ENCODE measurements at places on chromosomes 6 and 20. TPM values are rescaled to one million over a fixed set of nuclear protein-coding genes. Genes with fewer than 3 reads are reported as not detected.

GRCh38 chr6:73050706-73051105 is 174.6 kb downstream of the KHDC1L start:
- no peak for DNase-seq

- DNase-seq = no peak
These were observed 28.8 kb upstream of the SYNJ2 start for GRCh38 chr6:157952861-157953351.

GRCh38 chr6:150685860-150686259 is 86.2 kb downstream of the PLEKHG1 start:
- DNase-seq = no peak

DNA sequence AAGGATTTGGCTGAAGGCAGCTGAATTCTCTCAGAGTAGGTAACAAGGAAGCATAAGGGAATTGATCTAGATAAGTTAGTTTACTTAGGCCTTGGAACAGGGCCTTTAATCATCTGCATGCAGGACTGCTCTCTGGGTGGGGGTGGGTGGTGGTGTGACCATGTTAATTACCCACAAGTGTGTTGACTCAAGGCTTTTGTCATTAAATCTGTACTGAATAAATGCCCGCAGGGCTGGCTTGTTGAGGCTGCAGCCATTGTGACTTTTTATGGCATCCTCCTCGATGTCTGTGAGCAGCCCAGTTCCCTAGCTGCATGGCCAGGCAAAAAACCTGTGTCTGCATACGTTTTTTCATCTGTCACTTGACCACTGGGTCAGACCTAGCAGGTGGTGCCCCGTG is 63.5 kb upstream of the ASCC3 start:
- DNase-seq = no peak

GRCh38 chr6:163348789-163349680 is 65.5 kb upstream of the QKI start:
- DNase-seq = no peak

GRCh38 chr6:134882426-134883038 is 67.4 kb downstream of the ALDH8A1 start:
- peak; percentile 68 for DNase-seq

DNA sequence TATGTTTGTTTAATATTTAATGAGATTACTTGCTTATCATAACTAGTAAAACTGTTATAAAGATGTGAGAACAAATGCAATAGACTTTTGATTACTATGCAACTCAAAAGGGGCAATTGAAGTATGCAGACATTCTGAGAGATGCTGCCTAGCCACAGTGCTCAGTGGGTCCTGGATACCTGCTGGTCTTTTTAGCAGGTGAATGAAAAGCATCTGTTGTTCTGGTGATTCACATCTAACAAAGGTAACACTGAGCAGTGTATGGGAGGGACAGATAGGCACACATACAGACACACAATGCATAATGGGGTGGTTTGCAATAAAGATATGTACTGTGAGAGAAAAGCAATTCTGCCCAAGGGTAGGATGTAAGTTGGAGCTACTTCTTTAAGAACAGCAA is 46.9 kb downstream of the OGFRL1 start:
- DNase-seq = no peak

- no peak for DNase-seq
These were observed 64.6 kb downstream of the PLG start for GRCh38 chr6:160766657-160766988.

GRCh38 chr6:150683320-150683719 is 83.6 kb downstream of the PLEKHG1 start:
- peak; percentile 42 for DNase-seq

DNA sequence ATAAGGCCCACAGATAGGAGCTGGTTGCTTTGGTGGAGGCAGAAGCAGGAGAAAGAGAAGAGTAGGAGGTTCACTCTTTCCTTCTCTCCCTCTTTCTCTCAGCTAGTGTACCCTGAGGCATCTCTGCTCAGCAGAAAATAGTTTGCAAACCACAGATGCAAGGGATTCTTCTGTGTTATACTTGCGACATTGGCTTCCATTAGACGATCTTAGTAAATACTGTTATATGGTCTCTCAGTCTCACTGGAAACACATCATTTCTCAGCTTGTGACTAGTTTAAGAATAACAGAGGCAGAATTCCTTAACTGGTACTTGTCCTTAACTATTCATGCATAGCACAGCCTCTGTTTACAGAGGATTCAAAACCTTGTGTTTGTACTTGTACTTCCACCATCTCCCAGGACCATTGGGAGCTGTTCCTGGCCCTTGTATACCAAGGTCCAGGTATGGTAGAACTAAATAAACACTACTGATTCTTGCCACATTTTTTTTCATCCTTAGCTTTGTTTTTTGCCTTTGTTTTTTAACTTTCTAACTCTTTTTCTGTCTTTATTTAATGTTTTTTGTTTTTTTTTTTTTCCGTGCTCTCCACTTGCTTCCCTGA is 218.2 kb downstream of the OTOR start:
- no peak for DNase-seq

DNA sequence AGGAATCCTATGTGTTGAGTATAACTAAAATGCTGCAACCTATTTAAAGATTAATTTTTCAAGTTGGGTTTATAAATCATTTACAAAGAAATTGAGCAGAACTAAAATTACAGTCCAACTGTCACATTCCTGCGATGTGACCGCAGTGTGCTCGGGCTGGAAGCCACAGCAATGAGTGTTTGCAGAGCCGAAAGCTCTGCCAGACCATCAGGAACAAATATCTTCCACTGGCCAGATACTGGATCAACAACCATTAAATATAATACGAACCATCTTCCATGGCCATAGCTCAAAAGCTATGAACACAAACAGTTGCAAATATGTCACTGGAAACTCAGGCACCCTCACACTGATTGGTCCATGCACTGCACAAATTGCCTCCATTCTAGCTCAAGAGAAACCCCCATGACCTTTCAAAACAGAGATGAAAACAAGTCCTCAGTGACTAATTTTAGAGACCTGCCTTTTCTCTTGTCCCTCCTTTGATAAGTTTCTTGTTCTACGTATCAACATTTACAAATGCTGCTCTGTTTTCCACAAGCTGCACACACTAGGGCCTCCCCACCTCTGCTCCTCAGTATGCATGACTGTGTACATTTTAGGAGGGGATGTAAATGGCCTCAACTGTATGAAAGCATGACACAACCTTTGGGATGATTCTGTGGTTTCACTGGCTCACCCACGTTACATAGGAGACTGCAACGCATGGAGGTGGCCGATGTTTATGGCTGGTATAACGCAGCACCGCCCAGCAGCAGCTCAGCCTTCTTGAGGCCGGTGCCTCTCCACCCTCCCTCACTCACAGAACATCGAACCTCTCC is 171.7 kb downstream of the WDR27 start:
- no peak for DNase-seq

GRCh38 chr6:152698692-152699091 is 995 bp downstream of the MYCT1 start:
- no peak for DNase-seq

GRCh38 chr6:146813554-146813953 is 214.8 kb downstream of the ADGB start:
- DNase-seq = no peak

GRCh38 chr20:56347628-56348304 is 11.0 kb upstream of the FAM210B start:
- no peak for DNase-seq

DNA sequence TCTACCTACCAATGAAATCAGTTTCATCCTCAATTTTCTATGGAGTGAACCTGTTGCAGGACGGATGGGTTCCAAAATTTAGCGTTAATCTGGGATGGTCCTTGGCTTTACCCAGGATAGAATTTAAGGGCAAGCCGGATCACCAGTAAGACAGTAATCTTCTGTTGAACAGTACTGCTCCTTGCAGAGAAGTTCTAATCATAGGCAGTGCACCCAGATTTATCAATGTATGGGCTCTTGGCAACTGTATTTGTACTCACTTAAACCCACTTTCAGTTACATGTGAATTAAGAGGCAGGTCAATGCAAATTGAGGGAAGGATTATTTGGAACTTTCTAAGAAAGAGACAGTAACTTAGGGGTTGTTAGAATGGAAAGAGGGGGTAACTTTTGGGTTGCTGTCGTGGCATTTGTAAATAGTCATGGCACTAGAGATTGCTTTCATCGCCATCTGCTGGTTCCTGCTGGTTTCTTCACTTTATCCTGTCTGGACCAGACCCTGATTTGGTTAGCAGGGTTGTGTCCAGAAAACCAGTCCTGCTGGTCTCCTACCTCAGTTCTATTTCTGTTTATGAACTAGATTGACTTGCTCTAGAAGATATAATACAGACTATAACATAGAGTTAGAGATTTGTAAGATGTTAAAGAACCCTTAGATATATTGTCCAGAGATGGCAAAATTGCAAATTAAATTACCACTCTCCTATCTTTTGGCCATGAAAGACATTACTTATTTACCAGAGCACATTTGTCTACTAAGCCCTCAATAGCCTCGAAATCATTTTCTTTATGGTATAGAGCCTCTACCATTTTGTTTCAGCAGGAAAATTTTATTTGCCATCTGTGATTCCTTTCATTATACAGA is 646.3 kb downstream of the UTRN start:
- DNase-seq = no peak

DNA sequence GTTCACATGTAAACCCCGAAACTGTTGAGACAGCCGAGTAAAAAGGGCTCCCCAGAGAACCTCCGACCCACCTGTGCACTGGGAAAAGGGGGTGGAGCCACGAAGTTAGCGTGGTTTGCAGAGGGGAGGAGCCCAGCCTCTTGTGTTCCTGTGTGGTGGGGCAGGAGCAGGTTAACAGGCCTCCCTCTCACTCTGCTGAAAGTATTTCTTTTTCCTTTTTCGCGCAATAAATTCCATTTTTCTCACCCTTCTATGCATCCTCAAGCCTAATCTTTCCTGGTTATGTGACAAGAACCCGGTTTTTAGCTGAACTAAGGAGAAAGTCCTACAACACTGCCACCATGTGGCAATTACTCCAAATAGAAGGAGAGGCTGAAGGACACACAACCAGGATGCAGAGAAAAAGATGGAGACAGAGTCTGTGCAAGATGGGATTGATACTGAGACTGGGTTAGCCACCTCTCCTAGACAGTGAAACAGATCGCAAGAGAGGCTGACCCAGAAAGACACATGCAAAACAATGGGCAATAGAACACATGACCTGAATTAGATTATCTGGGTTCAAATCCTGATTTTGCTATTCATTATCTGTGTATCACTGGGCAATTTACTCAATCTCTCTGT is 168.7 kb upstream of the PRSS16 start:
- DNase-seq = peak; percentile 37

The THBD gene
- 21.0 TPM for total RNA-seq

The E2F1 gene
- total RNA-seq = 8.3 TPM

The TP53TG5 gene
- not detected for total RNA-seq

The CRISP3 gene
- not detected for total RNA-seq

The ELOVL2 gene
- 1.8 TPM for total RNA-seq

The PGC gene
- 1.2 TPM for total RNA-seq

The LAMA4 gene
- total RNA-seq = 10.6 TPM

Data from adrenal gland (tissue), 19 donors.